ENCODE measurements at places on chromosomes 1 and 21. TPM values are rescaled to one million over a fixed set of nuclear protein-coding genes. Genes with fewer than 3 reads are reported as not detected.

GRCh38 chr1:88029142-88029541 lies 654.9 kb upstream of the PKN2 start:
- DNase-seq = no peak

GRCh38 chr1:216832192-216832591 lies 109.0 kb upstream of the ESRRG start:
- DNase-seq = no peak

DNA sequence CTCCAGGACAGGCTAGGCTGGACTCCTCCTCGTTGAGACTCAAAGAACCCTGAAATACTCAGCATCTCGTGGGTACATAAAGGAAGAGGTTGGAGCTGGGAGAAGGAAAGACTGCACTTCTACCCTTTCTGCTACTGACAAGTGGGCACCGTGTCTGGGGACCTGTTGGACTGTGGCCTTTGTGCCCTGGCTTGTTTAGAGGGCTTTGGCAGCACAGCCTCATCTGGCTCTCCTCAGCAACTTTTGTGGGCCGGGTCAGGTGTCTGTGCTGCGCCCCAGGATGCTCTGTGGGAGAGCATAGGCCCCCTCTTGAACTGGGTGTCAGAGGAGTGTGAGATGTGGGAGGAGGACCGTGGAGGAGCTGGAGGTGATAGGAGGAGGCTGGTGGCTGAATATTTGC lies 142.4 kb downstream of the FCRL5 start:
- DNase-seq = no peak

ZZZ3 gene
- total RNA-seq = 50.8 TPM

- no peak for DNase-seq
Observed at GRCh38 chr1:31502253-31502652, 74.1 kb upstream of the TINAGL1 start.

GRCh38 chr1:205962821-205963221 lies 19.6 kb upstream of the SLC26A9 start:
- no peak for DNase-seq

DNA sequence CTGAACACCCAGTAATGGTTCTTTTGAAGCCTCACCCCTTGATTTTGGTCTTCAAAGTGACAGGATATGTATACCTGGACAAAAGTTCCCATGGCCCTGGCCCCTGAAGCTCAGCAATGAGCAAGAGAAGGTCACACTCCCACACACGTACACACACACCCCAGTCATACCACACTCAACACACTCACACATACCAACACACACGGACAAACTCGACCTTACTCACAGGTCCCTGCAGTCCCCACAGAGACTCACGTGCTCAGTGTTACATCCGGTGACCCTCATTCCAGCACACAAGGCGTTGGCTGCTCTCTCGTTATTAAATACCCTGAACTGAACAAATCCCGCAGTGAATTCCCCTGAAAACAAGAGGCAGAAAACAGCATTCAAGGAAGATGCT lies 5.9 kb downstream of the ITLN1 start:
- no peak for DNase-seq

CSF1 gene
- 57.6 TPM for total RNA-seq

Measured in ovary (tissue), 10 donors.